ENCODE measurements at places on chromosomes 5 and 9. TPM values are rescaled to one million over a fixed set of nuclear protein-coding genes. Genes with fewer than 3 reads are reported as not detected.

Gene ZNF879
- total RNA-seq, result 23.5 TPM

Gene GRIN3A
- total RNA-seq, result not detected

Gene PRLR
- total RNA-seq, result not detected

Gene LMX1B
- total RNA-seq, result not detected

Gene OGN
- total RNA-seq, result not detected

Gene SUSD1
- 2.6 TPM for total RNA-seq

Gene OBP2A
- not detected for total RNA-seq

Gene FBXL7
- not detected for total RNA-seq

DNA sequence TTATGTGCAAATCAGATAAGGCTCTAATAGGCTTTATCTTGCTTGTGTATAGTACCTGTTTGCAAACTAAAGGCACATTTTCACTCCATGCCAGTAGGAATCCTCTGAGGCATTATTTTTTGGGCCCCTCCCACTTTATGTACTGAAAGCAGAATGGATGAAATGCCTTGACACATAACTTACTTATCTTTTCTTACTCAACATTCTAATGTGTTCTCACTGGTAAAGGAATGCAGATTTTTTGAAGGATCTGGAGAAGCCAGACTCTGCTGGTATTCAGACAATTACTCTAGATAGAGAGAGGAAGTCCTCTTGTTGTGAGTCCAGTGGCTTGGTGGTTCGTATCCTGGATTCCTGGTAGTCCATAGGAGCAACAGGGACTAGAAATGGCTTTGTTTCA is 336.7 kb downstream of the CCDC171 start:
- H3K4me1 ChIP-seq, result no peaks in the 10 kb centered on the region
- no peaks in the 10 kb centered on the region for H3K27me3 ChIP-seq

GRCh38 chr9:106880081-106880480 is 17.1 kb downstream of the ZNF462 start:
- no peak overlapping the region for H3K27ac ChIP-seq
- H3K27me3 ChIP-seq, result no peaks in the 10 kb centered on the region

GRCh38 chr9:103068753-103069152 is 73.6 kb downstream of the CYLC2 start:
- H3K4me1 ChIP-seq, result no peaks in the 10 kb centered on the region
- H3K27ac ChIP-seq, result no peak overlapping the region
- H3K36me3 ChIP-seq, result no peaks in the 10 kb centered on the region
- DNase-seq, result no peak
- no peaks in the 10 kb centered on the region for H3K27me3 ChIP-seq

DNA sequence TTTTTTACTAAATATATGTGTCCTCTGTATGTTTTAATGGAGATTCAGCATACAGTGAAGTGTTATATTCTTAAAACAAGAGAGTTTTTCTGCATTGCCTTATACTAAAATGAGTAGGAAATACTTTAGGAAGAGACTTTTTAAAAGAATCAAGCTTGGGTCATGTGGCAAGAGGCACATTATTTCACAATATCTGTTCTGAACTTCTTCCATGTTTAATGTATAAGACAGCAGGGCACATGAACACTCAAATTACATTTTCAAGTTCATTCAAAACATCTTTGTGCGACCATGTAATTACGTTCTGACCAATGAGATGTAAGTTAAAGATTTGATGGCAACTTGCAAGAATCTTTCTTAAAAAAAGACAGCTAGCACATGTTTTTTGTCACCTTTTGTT is 1055.9 kb downstream of the NR2F1-AS1 start:
- no peaks in the 10 kb centered on the region for H3K4me1 ChIP-seq
- H3K36me3 ChIP-seq, result no peaks in the 10 kb centered on the region
- no peak overlapping the region for H3K4me3 ChIP-seq
- H3K27ac ChIP-seq, result no peak overlapping the region
- H3K27me3 ChIP-seq, result no peaks in the 10 kb centered on the region
- DNase-seq, result no peak

DNA sequence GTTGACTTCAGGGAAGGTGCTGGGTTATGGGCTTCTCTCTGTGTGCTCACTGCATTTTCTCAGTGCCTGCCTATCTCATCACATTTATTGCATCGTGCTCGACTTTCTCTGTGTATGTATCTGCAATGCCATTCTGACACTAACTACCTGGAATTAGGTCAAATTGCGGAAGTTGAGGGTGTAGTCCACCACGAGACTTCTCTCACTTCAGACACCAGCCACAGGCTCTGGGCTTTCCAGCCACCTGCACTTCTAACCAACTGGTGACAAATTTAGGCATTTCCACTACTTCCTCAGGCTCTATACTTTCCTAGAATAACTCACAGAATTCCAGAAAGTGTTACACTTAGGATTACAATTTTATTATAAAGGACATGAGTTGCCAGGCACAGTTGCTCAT is 188.6 kb upstream of the ZNF608 start:
- H3K27ac ChIP-seq, result no peak overlapping the region
- H3K4me1 ChIP-seq, result no peaks in the 10 kb centered on the region
- no peaks in the 10 kb centered on the region for H3K27me3 ChIP-seq

- no peaks in the 10 kb centered on the region for H3K27me3 ChIP-seq
- no peaks in the 10 kb centered on the region for H3K4me1 ChIP-seq
- DNase-seq, result no peak
Observed at GRCh38 chr5:117318528-117318927, 743.9 kb upstream of the SEMA6A start.

DNA sequence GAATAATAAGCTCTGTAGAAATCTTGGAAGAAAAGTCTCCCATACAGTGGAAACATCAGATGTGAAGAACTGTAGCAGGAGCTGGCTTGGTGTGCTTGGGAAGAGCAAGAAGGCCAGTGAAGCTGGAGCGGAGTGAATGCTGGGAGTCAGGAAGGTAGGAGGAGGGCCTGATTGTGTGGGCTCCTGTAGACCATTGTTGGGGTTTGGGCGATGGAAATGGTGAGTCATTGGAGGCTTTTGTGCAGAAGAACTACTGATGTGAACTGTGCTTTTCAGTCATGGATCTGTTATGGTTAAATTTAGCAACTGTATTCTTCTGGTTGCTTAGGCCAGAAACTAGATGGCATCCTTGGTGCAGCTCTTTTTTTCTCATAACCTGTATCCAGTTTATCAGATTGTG is 2.3 kb downstream of the ICE1 start:
- H3K4me1 ChIP-seq, result peaks cover 38% of the 10 kb centered on the region
- DNase-seq, result no peak
- H3K27me3 ChIP-seq, result no peaks in the 10 kb centered on the region
- no peak overlapping the region for H3K4me3 ChIP-seq
- H3K36me3 ChIP-seq, result no peaks in the 10 kb centered on the region

GRCh38 chr5:164148292-164148691 is 642.9 kb downstream of the MAT2B start:
- H3K36me3 ChIP-seq, result no peaks in the 10 kb centered on the region
- no peak for DNase-seq
- no peaks in the 10 kb centered on the region for H3K27me3 ChIP-seq
- no peaks in the 10 kb centered on the region for H3K4me1 ChIP-seq
- no peak overlapping the region for H3K27ac ChIP-seq
- H3K4me3 ChIP-seq, result no peak overlapping the region

GRCh38 chr5:109935833-109936490 is 246.2 kb downstream of the MAN2A1 start:
- peaks cover 27% of the 10 kb centered on the region for H3K4me1 ChIP-seq

DNA sequence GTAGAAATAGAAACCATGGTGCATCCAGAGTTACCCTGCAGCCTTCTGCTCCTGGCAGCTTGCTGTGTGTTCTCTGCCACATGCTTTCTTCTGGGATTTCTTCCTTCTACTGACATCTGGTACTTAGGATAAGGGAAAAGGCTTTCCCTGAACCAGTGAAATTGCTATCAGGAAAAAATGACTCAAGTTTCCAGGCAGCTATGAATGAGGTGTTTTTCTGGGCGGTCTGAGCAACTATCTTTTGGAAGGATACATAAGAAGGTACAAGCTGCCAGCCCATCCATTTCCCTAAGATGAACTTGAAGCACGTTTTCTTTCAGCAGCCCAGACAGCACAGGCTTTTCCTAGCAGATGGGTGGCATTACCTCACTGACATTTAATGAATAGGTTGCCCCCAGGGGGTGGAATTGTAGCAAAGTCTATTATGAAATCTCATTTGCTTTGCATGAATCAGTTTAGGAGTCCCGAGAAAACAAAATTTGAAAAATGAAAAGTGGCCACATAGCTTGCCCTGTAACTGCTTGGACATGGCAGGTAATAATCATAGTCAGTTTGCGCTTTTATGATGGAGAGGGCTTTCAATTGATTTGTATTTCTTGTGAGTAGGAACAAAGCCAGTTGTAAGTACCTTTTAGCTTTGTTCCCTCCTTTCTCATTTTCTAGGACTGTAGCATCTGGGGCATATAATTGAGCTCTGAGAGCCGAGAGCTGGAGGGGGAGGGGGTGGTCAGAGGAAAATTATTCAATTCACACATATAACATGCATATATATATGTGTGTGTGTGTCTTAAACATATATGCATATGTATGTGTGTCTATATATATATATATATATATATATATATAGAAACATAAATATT is 108.5 kb downstream of the C9orf152 start:
- H3K27me3 ChIP-seq, result no peaks in the 10 kb centered on the region
- no peaks in the 10 kb centered on the region for H3K36me3 ChIP-seq
- peaks cover 27% of the 10 kb centered on the region for H3K4me1 ChIP-seq

DNA sequence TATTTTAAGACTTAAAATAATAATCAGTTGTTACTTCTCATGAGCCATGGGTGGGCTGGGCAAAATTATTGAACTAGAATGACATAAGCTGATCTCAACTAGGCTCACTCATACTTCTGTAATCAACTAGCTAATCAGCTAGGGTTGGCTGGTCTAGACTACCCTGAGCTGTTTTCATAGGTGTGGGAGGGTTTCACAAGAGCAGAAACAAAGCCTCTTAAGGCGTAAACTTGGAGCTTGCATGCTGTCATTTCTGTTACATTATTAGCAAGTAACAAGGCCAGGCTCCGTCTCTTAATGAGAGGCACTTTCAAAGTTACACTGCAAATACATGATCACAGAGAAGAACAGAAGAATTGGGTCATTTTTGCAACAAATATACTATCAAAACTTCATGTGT is 57.2 kb upstream of the GHR start:
- H3K27me3 ChIP-seq, result no peaks in the 10 kb centered on the region
- no peak overlapping the region for H3K27ac ChIP-seq
- H3K4me3 ChIP-seq, result no peak overlapping the region
- no peak for DNase-seq

DNA sequence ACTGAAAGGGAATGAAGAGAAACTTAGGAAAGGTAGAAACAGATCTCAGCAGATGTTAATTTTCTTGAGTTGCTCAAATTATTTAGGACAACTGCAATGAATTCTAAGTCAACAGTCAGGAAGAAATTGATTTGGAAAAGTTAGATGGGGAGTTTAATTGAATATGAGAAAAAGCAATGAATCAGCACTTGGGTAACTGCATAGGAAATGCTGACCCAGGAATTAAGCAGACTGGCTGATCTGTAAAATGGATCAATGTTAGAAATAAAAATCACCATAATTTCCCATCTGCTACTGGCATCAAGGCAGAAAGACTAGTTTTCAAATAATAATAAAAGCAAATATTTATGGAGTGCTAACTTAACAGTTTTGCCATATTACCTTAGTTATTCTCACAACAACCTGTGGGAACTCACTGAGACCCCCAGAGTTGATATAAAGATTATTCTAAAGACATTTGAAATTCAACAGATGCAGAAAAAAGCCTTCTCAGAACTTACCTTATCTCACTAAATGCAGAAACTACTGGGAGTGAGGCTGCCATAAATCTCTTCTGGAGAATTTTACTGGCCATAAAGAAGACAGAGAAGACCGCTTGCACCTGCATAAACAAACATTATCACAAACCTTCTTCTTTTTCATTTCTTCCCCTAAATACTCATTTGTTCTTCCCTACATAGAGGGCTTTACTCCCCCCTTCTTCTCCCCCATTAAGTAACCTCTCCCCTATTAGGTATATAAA is 22.8 kb upstream of the SLC12A2 start:
- no peak for DNase-seq
- H3K4me3 ChIP-seq, result no peak overlapping the region
- peaks cover 39% of the 10 kb centered on the region for H3K36me3 ChIP-seq
- no peak overlapping the region for H3K27ac ChIP-seq
- H3K4me1 ChIP-seq, result peaks cover 32% of the 10 kb centered on the region

DNA sequence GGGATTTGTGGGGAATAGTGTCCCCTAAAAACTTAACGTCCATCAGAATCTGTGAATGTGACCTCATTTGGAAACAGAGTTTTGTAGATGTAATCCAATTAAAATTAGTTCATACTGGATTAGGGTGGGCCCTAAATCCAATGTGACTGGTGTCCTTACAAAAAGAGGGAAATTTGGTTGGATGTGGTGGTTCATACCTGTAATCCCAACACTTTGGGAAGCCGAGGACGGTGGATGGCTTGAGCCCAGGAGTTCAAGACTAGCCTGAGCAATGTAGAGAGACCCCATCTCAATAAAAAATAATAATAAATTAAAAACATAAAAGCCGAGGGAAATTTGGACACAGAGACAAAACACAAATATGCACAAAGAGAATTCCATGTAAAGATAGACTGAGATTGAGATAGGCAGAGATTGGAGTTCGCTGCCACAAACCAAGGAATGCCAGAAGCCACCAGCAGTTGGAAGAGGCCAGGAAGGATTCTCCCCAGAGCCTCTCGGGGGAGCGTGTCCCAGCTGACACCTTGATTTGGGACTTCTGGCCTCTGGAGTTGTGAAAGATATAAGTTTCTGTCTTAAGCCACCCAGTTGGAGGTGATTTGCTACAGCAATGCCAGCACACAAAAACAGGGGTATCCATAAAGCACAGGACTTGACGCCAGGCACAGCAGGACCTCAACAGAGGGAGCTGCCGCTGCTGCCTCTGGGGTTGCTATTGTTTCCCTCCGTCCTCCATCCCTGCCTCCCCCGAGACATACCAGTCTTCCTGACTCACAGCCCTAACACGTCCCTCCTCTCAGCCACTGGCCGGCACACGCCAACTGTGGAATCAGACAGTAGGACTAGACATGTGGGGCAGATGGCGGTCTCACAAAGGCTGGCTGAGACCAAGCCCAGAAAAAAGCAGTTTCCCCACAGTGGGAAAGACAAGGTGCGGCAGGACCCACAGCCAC is 73.8 kb upstream of the IL17B start:
- no peak overlapping the region for H3K27ac ChIP-seq
- no peaks in the 10 kb centered on the region for H3K27me3 ChIP-seq
- H3K36me3 ChIP-seq, result no peaks in the 10 kb centered on the region
- no peak for DNase-seq

DNA sequence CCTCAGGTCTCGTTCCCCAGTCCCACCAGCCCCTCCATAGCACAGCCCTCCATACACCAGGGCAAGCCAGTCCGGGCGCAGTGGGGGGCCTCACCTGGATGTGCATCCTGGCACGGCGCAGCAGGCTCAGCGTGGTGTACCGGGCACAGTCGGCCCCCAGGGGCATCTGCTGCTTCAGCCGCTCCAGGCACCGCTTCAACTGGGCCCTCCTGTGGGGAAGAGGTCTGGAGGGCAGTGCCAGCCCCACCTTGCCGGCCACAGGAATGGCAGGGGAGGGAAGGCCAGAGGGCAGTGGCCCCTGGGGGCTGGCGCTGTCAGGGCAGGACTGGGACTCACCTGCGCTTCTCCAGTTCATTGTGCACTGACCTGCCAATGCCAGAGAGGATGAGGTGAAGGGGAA is 1.4 kb downstream of the MXD3 start:
- no peak overlapping the region for H3K4me3 ChIP-seq
- H3K27me3 ChIP-seq, result no peaks in the 10 kb centered on the region
- no peak overlapping the region for H3K27ac ChIP-seq
- peaks cover 7% of the 10 kb centered on the region for H3K36me3 ChIP-seq
